Substantia nigra (tissue), 51 donors: ENCODE measurements at places on chromosomes 2 and 18.
A peak's percentile ranks its signal among the peaks of the same experiment; 100 is the strongest.

DNA sequence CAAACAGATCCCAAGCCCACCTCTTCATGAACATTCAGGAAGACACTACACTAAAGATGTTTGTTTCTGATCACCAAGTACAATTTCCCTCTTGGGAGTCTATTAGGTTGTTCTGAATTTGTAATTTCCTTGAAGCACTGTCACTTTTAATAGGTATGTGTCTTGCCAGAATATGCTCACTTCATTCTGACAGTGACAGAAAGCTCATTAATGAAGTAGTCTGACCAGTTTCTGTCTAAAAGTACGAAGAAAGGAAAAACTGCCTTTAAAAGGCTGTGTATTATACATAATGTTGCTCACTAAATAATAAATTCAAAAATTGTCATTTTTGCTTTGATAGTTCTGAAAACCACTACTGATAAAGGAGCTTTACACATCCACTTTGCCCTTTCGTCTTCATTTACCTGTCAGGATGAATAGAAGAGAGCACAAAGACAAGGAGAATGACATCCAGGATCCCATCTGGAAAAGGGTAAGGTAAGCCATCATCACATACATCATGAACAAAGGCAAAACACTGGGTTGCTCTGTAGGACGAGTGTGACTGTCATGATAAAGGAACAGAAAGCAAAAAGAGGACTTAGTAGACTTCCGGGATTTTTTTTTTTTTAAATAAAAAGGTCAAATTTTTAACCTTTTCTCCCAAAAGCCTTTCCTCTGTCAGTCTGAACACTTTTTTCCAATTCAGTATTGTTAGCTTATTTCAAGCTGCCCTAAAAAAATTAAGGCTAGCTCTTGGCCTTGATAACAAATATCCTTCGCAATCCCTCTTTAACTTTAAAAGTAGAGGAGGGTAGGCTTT, 103.4 kb downstream of the METTL8 start:
- no peak for DNase-seq

DNA sequence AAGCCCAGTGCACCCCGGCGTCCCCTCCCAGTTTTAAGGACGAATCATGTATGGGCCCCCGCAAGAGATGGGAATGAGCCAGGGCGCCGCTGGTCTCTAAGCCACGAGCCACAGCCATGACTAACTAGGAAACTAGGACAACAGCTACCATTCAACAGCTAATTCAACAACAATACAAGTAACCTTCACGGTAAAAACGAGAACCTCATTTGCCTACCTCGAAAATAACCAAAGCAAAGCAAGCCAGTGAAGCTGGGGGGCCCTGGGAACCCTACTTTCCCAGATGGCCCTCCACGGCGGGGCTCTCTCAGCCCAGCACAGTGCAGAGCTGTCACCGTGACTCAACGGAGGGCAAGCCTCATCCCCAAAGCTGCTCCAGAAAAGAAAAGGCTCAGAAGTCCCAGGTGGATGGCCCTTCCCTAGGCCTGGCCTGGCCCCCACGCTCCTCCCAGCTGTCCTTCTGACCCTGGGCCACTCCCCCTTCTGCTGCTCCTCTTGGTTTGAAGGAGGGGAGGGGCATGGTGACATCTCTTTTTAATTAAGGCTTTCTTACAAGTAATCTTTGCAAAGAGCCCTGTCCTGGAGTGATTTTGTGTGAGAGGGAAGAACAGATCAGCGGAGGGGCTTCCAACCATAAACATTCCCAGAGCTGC, 126.3 kb downstream of the HDAC4 start:
- DNase-seq: no peak

DNA sequence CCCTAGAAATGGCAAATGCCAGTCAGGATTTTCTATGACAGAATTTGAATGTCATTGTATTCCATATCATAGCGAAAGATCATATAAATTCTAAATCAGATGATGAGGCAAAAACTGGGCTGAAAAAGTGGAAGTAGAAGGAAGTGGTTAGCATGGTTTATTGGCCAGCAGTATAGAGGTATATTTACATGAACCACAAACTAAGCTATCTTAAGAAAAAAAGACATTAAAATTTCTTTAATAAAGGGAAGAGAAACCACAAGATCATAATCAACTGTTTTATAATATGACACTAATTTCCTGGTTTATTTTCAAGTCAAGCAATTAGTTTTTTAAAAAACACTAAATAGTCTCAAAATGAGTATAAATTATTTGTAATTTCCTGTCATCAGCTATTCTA, 123.2 kb upstream of the LRP1B start:
- no peak for DNase-seq

DNA sequence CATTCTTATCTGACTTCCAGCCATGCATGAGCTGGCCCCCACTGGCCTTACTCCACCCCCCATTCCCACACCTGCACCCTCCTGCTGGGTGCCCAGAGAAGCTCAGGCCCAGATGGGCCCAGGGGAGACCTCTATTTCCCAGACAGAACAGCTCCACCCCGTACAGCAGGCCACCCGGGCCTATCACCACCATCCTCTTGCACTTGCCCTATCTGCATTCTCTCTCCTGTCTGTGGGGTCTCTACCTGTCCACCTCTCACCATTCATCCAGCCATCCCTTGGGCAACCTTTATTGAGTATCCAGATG, 25.3 kb upstream of the TNS1 start:
- DNase-seq: no peak

DNA sequence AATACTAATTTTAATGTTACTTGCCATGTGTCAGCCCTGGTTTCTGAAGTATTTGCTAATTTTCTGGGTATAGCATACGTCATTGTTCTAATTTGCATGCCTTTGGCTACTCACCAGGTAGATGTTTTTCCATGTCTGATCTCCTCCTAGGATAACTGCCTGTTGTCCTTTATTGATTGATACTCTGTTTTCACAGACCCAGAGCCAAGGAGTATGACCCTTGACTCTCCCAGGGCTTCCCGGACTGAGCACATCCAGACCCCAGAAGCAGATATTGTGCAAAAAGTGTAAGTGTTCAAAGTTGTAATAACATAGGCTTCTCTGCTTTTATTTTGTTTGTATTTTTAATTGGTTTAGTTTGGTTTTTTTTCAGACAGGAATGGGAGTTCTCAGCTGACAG, 53.8 kb downstream of the SUMO1 start:
- no peak for DNase-seq

GRCh38 chr18:55743133-55743532, 155.1 kb upstream of the TCF4 start:
- DNase-seq: no peak

- DNase-seq: no peak
These were observed 3.6 kb upstream of the ST3GAL5 start for GRCh38 chr2:85892216-85892944.

DNA sequence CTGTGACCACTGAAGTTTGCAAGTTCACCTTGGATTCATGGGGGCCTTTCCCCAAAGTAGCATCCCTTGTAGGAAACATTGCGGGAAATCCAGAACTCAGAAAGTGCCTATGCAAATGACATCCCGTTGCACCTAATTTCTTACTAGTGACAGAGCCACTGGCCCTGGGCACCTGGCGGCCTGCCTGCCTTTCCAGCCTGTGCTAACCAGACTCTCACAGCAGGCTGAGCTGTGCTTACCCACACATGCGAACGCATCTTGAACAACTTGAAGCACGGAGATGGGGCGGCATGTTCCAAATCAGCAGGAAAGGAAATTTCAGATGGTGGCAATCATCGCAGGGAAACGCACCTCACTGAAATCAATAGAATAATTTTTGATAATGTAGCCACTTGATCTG, 405.8 kb downstream of the TMEM182 start:
- DNase-seq: no peak

DNA sequence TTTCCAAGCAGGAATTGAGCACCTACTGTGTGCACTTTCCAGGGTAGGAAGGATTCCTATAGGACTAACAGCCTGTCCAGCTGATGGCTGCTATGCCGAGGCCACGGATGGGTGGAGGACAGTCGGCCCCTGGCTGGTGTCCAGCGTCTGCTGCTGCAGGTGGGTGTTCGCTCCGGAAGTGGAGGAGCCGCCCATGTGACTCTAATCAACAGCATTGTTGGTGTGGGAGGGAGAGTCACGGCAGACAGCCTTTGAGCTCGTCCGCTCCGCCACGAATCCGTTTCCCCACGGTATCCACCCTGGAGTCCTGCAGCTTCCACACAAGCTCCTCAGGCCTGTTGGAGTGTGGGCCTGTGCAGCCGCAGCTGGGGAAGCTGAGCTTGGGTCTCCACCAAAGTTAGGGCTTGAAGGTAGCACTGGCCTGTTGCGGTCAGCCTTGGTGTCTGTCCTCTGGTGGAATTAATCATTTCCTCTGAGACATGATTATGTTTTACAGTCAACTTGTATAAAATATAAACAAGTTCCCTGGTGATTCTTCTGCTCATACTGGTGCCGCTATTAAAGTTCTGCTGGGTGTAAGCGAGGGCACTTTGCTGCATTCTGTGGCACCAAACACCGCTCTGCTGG, 185.9 kb upstream of the TPO start:
- no peak for DNase-seq

GRCh38 chr18:7830468-7830867, 263.4 kb downstream of the PTPRM start:
- DNase-seq: no peak

DNA sequence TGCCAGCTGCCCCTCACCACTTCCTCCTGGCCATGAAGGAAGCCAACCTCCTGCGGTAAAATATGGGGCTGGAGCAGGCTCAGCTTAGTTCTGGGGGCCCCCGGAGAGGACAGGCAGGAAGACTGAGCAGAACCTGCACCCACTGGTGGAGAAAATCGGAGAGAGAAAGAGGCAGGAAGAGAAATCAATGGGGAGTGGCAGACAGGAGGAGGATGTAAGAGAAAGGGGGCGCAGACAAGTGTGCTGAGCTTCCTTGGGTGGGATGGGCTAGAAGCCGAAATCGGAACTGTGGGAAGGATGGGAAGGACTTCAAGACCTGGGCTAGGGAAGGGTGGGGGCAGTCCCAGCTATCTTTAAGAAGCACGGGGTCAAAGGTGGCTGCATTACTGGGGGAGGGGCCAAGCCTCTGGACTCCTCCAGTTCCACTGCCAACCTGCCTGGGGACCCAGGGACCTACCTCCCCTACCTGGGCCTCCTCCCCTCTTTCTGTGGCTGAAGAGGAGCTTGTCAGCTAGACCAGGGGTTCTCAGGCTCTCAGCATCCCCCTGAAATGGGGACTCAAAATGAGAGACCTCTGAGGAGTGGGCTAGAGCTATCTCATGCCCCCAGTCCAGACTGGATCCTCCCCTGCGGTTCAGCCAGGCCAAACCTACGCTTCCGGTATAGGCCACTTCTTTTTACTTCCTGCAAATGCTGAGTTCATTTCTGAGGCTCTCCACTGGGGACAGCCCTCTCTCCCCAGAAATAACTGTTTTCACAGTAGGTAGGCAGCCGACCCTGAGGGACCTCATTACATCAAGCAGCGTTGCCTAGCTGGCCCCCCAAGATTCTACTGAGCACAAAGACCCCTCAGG, 33.6 kb upstream of the B3GNT7 start:
- DNase-seq: no peak

- DNase-seq: no peak
These were observed 339.6 kb upstream of the LRATD1 start for GRCh38 chr2:14292964-14293363.

DNA sequence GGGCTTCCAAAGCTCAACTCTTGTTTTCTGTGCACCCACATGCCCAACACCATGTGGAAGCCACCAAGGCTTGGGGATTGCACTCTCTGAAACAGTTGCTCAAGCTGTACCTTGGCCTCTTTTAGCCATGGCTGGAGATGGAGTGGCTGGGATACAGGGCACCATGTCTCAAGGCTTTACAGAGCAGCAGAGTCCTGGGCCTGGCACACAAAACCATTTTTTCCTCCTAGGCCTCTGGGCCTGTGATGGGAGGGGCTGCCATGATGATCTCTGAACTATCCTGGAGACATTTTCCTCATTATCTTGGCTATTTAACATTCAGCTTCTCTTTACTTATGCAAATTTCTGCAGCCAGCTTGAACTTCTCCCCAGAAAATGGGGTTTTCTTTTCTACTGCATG, 179.7 kb upstream of the LRP1B start:
- DNase-seq: no peak

GRCh38 chr2:101140978-101141655, 10.1 kb downstream of the TBC1D8 start:
- DNase-seq: no peak

GRCh38 chr2:182148344-182148743, 162.7 kb downstream of the PPP1R1C start:
- no peak for DNase-seq

- DNase-seq: no peak
These were observed 48.7 kb downstream of the DPP4 start for GRCh38 chr2:162025121-162025911.

GRCh38 chr2:121030523-121030922, 254.5 kb downstream of the TFCP2L1 start:
- no peak for DNase-seq

GRCh38 chr18:10511236-10511635, 14.6 kb upstream of the NAPG start:
- DNase-seq: no peak

DNA sequence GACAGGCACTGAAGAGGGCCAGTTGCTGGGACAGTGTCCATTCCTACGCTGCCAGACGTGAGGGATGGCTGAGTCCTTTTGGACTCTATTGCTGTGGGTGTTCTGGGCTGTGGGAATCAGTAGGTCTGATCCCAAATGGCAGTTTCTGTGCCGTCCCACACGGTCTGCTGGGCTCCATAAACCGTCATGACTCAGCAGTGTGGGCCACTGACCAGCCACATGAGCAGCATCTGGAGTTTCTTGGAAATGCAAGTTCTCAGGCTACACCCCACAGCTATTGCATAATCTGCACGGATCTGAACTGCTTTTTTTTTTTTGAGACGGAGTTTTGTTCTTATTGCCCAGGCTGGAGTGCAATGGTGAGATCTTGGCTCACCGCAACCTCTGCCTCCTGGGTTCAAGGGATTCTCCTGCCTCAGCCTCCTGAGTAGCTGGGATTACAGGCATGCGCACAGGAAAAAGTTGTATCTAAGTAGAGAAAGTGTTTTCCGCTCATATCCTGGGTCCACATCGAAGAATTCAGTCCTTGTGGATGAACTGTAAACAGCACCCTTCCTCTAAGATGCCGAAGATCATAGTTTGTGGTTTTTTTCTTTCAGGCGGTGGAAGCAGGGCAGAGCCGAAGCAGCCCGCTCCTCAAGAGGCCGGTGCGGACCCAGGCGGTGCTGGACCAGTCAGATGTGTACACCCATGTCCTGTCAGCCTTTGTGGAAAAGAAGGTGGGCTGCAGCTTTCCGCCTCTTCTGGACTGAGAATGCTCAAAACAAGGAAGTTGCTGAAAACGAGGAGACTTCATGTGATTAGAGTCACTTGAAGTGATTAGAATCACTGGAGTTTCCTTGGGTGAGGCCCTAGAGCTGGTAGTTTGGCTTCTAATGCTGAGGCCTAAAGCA, 25.5 kb downstream of the RMC1 start:
- DNase-seq: peak; percentile 26

DNA sequence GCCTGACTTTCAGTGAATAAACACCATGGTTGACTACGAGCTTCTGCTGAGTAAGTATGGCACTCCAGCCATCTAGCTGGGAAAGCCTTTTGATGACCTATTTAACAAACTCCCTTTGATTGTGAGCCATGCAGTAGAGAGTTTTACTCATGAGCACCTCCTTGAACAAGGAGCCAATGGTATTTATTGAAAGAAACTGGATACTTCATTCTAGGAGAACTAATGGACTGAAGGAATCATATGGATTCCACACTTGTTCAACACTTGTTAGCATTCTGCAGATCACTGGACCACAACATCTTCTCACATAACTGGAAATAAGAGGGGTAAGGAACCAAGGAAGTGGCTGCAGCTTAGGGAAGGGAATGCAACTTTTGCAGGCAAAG, 320.9 kb upstream of the ETAA1 start:
- DNase-seq: no peak

- no peak for DNase-seq
These were observed 93.9 kb downstream of the TTC32 start for GRCh38 chr2:19807866-19808265.
